Stimulated activated CD4-positive, alpha-beta T cell treated with anti-CD3 and anti-CD28 coated beads, Interleukin-4, amount 100 ng/mL, for 4 hours (primary cell): ENCODE measurements at places on chromosomes 16 and 17.

DNA sequence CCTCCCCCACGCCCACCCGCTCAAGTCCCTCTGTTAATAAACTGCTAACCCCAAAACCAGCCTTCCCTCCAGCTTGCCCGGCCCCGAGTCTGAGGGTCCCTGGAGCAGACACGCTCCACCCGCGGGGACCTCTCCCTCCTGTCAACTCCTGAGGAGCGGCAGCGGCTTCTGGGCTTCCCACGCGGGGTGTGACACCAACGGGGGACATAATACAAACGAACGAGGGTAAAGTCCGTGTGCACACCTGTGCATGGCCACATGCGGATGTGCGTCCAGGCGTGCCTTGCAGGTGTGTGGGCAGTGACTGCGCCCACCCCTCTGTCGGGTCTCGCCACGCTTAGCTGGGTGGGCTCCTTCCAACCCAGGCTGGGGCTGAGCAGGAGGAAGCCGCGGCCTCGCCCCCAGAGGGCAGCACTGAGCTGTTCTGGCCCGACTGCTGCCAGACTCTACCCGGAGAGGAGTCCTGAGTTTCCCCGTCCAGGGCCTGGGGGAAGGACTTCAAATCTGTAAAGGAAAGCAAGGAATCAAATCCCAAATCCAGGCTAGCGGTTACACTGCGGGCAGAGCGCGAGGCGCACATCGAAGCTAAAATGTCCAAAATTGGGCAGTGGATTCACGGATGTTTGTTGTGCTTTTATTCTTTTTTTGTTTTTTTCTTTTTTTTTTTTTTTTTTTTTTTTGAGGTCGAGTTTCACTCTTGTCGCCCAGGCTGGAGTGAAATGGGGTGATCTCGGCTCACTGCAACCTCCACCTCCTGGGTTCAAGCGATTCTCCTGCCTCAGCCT lies 24.2 kb upstream of the KRT17 start:
- DNase-seq: peak; percentile 72

GRCh38 chr17:44348234-44348987 lies 3.3 kb downstream of the GRN start:
- DNase-seq: no peak

- no peak for DNase-seq
These were observed 110.5 kb downstream of the HS3ST2 start for GRCh38 chr16:22924492-22924891.

DNA sequence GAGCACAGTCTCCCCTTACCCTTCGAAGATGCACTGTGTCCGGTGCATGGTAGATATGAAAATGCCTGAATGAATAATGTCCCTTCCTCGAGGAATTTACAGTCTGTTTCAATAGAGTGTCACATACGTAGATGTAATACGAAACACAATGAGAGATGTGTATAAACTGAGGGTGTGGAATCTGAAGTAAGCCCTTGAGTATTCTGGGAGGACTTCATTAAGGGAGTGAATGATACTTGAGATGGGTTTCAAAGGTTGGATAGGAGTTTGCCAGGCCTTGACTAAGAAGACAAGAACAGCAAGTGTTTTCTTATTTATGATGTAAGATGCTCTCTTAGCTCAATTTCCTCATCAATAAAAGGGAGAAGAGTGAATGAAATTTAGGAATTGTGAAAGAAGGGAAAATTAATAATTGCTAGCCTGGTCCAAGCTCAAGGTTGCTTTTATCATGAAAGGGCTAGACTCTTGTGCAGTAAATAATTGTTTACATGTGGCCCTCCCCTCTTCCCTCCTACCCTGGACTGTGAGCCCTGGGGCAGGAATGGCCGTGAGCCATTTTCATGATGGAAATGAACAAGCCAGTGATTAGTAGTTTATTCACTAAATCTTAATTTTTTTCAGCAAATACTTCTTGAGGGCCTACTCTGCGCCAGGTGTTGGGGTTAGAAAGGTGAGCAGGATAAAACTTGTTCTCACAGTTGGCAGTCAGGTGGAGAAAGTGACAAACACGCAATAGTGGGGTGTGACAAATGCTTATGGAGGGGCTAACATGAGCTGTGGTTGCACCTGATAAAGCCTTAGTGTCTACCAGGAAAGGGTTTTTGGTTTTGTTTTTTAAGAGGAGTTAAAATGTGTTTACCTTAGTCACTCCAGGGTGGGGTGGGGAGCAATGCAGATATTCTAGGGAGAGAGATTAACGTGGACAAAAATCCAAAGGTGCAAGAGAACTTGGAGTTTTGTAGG lies 1.6 kb downstream of the KIF22 start:
- DNase-seq: no peak

DNA sequence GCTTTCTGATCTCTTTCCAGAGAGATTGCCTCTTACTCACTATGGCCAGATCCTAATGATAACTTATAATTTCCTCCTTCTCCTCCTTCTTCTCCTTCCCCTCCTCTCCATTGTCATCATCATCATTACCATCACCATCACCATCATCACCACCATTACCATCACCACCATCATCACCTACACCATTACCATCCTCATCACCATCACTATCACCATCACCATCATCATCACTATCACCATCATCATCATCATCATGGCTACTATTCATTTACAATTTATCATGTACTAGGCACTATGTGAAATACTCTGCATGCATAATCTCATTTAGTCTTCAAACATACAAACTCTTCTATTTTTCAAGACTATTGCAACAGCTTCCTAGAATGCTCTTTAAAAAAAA lies 540.9 kb upstream of the C16orf82 start:
- no peak for DNase-seq

DNA sequence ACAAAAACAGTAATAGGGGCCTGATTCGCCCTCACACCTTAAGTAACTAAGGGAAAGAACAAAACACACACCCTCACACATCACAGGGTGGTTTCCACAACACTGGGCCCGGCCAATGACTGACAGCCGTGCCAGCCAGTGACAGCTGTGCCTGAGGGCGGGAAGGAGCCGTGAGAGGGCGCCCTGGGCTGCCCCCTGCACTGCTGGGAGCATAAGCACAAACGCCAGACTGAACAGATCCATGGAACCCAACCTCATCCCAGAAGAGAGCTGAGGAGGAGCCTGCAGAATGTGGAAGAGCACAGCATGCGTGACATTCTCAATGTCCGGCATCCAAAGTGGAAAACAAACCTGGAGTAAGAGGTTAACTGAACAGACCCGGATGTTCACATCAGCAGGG lies 16.0 kb downstream of the CSNK1D start:
- peak; percentile 59 for DNase-seq

GRCh38 chr17:13502263-13502662 lies 99.5 kb downstream of the HS3ST3A1 start:
- no peak for DNase-seq

DNA sequence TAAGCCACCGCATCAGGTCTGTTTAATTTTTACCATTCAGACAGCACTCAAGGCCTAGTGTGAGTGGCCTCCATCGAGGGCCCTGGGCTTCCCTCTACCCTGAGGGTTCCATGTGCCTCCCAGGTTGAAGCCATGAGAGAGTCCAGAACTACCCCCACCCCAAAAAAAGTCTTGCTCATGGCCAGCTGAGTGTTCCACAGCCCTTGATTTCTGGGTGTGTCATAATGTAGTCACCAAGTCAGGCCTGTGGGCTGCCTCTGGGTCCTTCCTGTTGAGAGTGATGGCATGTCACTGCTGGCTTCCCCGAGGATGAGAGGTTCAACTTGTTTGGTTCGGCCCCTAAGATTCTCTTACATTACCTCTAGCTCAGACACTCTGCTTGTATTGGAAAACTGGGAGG lies 100.6 kb downstream of the PITPNC1 start:
- peak; percentile 23 for DNase-seq

- DNase-seq: no peak
These were observed 1144.9 kb upstream of the GOT2 start for GRCh38 chr16:59878999-59879398.

DNA sequence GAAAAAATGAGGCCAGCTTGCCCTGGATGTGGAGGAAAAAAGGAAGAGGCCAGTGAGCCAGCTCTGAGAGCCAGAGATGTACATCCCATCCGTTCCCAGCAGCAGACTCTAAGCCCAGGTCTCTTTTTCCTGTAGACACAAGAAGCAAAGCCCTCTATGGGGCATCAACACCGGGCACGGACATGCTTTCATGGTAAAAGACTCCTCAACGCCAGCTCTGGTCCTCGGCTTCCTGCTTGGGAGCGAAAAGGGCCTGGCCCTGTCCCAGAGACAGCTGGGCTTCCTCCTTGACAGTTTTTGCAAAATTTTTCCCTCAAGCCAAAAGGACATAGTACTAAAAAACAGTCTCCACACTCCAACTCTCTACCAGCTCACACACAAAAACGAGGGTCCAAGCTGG lies 27.1 kb downstream of the PELP1 start:
- no peak for DNase-seq

DNA sequence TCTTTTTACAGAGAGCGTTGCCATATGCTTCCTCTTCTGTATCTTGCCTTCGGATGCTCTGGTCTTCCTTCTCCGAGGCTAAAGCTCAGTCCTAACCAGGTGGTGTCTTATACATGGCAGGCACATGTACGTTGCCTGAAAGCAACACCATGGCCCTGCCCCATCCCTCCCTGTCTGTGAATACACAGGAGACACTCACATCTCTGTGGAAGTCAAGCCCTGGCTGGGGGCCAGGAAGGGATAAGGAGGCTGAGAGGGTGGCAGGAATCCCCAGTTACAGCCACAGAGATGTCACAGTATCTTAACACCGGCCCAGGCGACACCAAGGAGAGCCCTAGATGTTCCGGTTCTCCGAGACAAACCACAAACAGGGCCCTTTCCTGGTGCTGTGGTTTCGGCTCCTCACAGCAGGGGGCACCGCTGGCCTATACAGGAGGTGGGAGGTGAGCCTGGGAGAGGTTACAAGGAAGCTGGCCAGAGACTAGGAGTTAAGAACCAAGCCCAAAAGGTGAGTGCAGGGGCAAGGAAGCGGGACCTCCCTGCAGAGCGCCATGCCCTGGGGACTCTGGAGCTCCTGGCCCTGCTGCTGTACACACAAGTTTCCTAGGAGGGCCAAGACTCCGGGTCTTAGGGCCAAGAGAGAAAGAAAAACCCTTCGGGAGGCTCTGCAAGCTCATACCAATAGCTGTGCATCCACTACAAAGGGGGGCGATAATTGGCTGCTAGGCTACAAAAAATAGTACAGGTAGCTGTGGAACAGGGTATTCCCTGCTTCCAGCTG lies 41.7 kb downstream of the SRL start:
- DNase-seq: no peak

DNA sequence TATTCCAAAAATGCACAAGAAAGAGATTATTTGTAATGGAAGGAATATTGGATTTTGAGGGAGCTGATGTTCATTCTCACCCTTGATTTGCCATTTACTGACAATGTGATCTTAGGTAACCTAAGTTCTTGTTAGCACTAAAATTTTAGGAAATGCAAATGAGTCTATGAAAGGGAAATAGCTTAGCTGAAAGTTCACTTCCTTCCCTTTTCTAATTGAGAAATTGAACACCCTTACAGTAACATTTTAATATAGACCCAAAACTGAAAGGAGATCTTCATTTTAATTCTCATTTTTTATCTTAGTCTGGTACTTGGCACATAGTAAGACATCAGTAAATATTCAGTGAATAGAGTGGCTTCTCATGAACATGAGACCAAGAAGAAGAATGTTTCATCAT lies 10.9 kb upstream of the WSB1 start:
- no peak for DNase-seq

- DNase-seq: no peak
These were observed 69.4 kb downstream of the YPEL2 start for GRCh38 chr17:59400858-59401257.

DNA sequence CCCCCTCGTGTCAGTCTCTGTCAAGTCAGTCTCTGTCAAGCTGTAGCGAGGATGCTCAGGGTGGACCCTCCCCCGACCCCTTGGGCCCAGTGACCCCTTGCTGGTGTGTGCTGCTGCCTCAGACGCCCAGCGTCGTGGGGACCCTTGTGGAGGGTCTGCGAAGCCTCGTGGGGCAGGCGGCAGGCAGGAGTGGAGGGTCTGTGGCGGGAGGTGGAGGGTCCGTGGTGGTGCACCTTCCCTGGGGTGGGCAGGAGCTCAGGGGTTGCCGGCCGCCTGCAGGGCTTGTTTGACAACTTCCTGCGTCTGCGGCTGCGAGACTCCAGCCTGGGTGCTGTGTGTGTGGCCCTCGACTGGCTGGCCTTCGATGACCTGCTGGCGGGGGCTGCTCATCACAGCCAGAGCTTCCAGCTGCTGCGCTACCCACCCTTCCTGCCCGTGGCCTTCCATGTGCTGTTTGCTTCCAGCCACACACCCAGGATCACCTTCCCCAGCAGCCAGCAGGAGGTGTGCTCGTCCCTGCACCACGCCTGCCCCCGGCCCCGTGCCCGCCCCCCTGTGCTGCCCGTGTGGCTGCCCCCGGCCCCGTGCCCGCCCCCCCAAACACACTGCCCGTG lies 5.6 kb downstream of the GNG13 start:
- no peak for DNase-seq

GRCh38 chr17:40558300-40558889 lies 6.9 kb downstream of the CCR7 start:
- no peak for DNase-seq

GRCh38 chr16:10332241-10332640 lies 53.6 kb upstream of the ATF7IP2 start:
- no peak for DNase-seq

- no peak for DNase-seq
These were observed 1.9 kb upstream of the CYBA start for GRCh38 chr16:88652762-88653063.

DNA sequence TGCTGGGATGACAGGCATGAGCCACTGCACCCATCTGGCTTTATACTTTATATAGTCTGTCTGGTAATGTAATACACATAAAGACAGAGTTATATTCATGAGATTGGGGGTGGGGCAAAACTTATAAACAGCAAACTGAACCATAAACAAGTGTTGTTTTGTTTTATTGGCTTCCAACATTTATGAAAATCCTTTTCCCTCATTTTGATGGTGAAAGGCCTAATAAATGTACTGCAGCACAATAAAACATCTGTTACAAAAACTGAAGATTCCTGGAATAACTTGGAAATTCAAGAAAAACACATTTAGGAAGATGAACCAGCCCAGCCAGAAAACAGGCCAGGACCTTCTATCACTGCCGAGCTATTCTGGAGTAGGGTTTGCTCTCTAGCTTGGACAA lies 16.1 kb downstream of the NPRL3 start:
- no peak for DNase-seq

GRCh38 chr17:51508048-51508447 lies 247.7 kb downstream of the UTP18 start:
- no peak for DNase-seq

GRCh38 chr17:36475346-36475970 lies 11.0 kb upstream of the ZNHIT3 start:
- no peak for DNase-seq
